ENCODE measurements at places on chromosomes 4 and X.

- DNase-seq = no peak
These were observed 34.5 kb downstream of the GALNTL6 start for GRCh38 chr4:171847751-171848150.

- no peak for DNase-seq
These were observed 101.8 kb downstream of the AGTR2 start for GRCh38 chrX:116272322-116272721.

DNA sequence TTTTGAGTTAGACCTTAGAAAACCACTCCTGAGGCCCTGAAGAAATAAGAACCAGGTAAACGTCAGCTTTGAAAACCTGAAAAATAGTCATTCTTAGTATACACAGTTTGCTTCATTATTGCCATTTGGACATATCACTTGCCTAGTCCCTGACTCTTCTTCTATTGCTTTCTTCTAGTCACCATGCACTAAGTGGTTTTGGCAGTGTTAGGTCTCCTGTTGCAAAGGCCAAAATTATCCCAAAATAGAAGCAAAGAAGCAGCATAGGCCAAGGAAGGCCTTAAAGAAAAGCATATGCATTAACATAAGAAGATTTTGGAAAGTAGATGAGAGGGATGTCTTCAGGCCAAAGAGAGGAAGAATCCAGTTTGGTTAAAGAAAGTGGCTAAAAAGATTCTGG, 24.1 kb upstream of the SMPX start:
- DNase-seq = no peak

- peak; percentile 60 for DNase-seq
These were observed 70.0 kb upstream of the FAM241A start for GRCh38 chr4:112075129-112075753.

DNA sequence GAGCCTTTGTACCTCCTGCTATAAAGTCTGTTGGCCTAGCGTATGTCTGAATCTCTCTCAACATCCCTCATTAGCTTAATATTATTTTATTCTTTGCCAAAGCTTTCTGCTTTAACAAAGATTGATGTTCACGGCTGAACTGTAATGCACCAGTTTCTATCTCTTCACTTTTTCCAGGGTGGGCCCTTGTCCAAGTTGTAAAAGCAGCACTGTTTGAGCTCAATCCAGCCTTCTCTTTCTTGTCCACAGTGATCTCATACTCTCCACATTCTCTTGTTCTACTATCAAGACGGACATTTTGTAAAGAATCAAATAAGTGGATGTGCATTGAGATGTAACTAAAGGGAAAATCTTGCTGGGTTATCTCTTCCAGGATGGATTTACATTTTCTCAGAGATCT, 34.4 kb upstream of the RTL3 start:
- no peak for DNase-seq

- peak; percentile 62 for DNase-seq
These were observed 90.3 kb downstream of the COMMD8 start for GRCh38 chr4:47373174-47373573.

DNA sequence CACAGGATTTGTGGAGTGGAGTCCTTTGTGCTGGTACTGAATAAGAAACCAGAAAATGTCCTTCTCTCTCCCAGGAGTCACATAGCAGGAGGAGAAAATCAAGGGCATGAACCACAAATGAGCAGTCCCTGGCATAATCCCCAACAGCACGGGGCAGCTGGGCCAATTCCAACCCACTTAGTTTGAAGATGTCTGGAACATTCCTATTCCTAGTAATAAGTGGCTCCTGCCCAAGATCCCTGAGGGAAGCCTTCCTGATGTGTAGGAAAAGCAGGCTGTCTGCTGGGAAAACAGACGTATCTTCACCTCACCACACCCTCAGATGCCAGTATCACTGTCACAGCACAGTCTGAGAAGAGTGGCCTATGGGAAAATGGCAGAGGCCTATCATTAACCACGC, 182.8 kb upstream of the MAP3K15 start:
- no peak for DNase-seq

DNA sequence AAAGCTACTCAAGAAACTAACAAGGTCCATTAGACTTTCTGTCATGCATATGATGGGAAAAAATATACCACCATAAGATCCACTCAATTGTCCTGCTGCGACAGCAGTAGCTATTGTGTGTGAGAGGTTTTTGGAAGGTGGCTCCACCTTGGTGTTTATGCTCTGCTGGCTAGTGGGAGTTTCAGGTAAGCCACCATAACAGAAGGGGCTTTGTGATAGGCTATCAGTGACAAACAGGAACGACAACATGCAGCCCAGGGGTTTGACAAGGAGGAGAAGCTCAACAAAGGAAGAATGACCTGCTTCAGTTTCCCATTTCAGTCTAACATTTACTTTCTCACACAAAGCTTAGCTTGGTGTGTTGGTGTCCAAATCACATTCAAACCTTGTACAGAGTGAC, 182.6 kb downstream of the ATOH1 start:
- DNase-seq = no peak

DNA sequence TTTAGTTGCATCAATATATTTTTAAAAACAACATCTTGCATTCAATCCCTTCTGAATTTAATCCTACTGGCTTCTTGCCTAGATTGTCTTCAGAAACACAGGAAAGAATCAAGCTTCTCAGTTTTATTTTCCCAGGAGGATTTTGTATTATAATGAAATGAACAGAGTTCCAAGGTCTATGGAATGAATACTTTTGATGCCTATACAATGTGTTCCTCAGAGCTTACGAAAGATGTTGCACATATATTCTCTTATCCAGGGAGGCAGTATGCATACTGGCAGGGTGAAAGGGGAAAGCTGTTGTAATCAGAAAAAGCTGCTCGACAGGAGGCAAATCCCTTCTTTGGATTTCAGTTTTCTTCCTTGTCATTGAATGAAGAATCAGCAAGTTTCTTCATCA, 8.8 kb downstream of the TMPRSS11D start:
- no peak for DNase-seq

GRCh38 chrX:19860571-19860970, 26.8 kb downstream of the SH3KBP1 start:
- DNase-seq = no peak

DNA sequence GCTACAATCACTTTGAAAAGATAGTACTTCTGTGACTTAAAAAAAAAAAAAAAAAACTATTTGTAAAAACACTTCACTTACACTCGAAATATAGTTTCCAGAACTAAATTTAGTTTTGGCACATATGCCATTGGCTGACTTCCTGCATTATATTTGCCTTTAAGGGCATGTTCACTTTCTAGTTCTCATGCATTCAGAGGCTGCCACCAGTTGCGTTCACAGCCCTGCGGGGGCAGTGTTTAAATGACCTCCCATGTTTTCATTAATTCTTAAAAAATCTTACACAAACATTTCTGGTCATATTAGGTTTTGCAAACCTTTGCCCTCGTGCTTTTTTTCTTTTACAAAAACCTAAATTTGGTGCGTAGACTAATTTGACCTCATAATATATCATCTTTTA, 12.4 kb upstream of the ARHGAP6 start:
- DNase-seq = no peak

DNA sequence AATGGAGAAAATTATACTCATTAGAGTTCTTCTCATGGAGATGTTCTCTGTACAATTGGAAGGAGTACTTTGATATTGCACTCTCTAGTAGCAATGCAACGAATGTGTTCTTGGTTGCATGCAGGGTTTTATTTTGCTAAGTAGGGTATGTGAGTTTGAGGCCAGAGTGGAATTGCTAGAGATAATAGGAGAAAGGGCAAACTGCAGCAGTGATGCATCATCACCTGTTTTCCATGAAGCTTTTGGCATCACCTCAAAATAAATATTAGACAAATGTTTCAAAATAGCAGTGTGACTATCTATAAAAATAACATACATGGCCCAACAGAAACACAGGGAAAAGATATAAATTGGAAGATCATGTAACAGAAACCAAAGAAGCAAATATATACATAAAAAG, 93.3 kb downstream of the TIGD2 start:
- no peak for DNase-seq

Measured in common myeloid progenitor, CD34-positive (primary cell).